ELR (cell line): ENCODE measurements at places on chromosomes 4 and X.
A peak's percentile ranks its signal among the peaks of the same experiment; 100 is the strongest.

DNA sequence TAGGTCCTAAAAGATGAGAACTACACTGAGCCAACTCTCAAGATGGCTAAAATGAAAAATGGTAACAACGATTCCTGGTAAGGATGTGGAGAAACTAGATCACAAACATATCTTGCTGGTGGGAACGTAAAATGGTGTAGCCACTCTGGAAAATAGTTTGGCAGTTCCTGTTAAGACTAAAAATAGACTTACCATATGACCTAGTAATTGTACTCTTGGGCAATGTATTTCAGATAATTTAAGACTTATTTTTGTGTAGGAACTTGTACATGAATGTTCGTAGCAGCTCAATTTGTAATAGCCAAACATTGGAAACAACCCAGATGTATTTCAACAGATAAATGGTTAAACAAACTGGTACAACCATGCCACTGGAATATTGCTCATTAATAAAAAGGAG is 106.2 kb downstream of the HDAC8 start:
- DNase-seq: no peak

- DNase-seq: no peak
These were observed 14.6 kb downstream of the NAA11 start for GRCh38 chr4:79311279-79311678.

- no peak for DNase-seq
These were observed 732.1 kb downstream of the STIM2 start for GRCh38 chr4:27592738-27593137.

GRCh38 chr4:24624381-24624780 is 40.0 kb upstream of the DHX15 start:
- no peak for DNase-seq

GRCh38 chrX:55919367-55920221 is 202.0 kb downstream of the RRAGB start:
- DNase-seq: no peak

- no peak for DNase-seq
These were observed 225.3 kb downstream of the ANAPC10 start for GRCh38 chr4:144872508-144873225.

- DNase-seq: no peak
These were observed 319.1 kb downstream of the RAPGEF2 start for GRCh38 chr4:159422019-159422418.

- DNase-seq: peak; percentile 98
These were observed at the start of gene MRFAP1L1 for GRCh38 chr4:6709230-6710114. Gene MRFAP1L1 (minus strand): TSS chr4:6709865. CDS start chr4:6709629, 236 bp downstream.

GRCh38 chr4:149403081-149403480 is 412.6 kb downstream of the IQCM start:
- DNase-seq: no peak

DNA sequence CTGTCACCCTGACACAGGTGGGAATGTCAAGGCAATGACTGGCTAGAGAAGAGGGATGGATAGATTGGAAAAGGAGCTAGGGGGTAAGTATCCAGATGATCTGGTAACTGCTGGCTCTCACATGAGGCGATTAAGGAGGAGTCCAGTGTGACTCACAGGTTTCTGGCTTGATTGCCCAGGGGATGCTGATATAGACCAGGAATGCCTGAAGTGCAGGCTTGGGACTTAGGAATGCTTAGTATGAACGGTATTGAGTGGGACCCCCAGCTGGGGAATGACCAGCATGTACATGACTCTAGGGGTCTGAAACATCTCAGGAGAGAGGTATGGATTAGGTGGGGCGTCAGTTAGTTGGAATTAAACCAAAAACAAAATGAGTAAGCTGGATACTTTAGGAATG is 65.8 kb upstream of the PRPS1 start:
- peak; percentile 76 for DNase-seq
